ENCODE measurements at places on chromosomes 7 and 10. TPM values are rescaled to one million over a fixed set of nuclear protein-coding genes. Genes with fewer than 3 reads are reported as not detected.
A peak's percentile ranks its signal among the peaks of the same experiment; 100 is the strongest.

Gene SUGCT
- total RNA-seq = 2.1 TPM

GRCh38 chr10:123346581-123346980 lies 192.4 kb downstream of the BUB3 start:
- no peak for DNase-seq

DNA sequence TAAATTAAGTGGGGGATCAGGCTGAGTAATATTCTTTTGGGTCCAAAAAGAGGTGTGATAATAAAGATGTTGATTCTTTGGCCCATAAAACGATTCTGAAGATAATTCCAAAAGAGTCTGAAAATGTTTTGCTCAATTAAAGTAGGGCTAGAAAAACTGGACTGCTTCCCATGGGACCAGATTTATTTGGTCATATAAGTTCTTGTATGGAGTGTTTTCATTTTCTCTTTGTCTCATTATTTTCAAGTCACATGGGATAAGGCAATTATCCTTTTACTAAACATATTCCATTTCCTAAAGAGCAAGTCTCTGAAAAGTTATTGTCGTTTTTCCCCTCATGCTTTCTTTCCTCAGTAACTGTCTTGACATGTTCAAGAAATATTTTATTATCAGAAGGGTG lies 41.5 kb downstream of the CDK6 start:
- no peak for DNase-seq

DNA sequence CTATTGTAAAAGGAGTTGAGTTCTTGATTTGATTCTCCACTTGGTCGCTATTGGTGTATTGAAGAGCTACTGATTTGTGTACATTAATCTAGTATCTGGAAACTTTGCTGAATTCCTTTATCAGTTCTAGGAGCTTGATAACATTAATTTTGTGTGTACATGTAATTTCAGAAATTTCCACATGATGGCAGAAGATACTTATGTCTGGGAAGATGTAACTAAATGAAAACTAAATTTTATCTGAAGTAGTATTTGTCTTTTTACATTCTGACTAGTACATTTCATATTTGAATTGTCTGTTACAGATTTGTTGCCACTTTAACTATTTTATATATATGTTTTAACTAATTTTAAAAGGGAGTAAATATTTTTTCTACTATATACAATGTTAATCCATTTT lies 27.6 kb downstream of the SDHAF3 start:
- DNase-seq = peak; percentile 21

GRCh38 chr7:55387062-55387965 lies 22.2 kb downstream of the LANCL2 start:
- no peak for DNase-seq

GRCh38 chr7:158560386-158560785 lies 27.2 kb downstream of the PTPRN2 start:
- DNase-seq = no peak

GRCh38 chr7:78014401-78014800 lies 215.8 kb downstream of the PHTF2 start:
- DNase-seq = no peak

DNA sequence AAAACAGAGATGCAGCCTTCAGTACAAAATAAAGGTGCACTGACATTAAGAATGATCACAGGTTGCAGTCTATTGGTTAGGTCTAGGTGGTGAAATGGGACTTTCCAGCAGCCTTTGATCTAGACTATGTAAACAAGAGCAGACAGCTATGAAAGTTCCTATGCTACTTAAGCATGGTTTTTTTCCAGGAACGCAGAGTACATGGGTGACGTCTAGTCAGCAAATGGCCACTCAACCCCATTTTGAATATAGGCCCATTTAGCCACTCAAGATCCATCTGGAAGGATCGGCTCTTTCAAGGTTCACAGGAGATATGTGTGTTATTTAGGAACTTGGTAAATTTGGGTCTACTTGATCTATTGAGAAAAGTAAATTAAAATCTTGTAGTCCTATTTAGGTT lies 1424.6 kb upstream of the LRRTM3 start:
- no peak for DNase-seq

Measured in naive thymus-derived CD8-positive, alpha-beta T cell (primary cell).